ENCODE measurements at places on chromosomes 11 and 22.
A peak's percentile ranks its signal among the peaks of the same experiment; 100 is the strongest.

GRCh38 chr11:26095340-26095739, 236.6 kb upstream of the ANO3 start:
- no peak for DNase-seq

GRCh38 chr22:19361501-19362103, 69.9 kb downstream of the HIRA start:
- no peak for DNase-seq

- DNase-seq, result no peak
These were observed at the start of gene DESI1 for GRCh38 chr22:41620589-41621098. Gene DESI1, minus strand, starts transcription at chr22:41621043. Its CDS starts 204 bp downstream, at chr22:41620839.

- DNase-seq, result peak; percentile 25
These were observed 1.3 kb downstream of the LRP5 start for GRCh38 chr11:68313574-68314202.

DNA sequence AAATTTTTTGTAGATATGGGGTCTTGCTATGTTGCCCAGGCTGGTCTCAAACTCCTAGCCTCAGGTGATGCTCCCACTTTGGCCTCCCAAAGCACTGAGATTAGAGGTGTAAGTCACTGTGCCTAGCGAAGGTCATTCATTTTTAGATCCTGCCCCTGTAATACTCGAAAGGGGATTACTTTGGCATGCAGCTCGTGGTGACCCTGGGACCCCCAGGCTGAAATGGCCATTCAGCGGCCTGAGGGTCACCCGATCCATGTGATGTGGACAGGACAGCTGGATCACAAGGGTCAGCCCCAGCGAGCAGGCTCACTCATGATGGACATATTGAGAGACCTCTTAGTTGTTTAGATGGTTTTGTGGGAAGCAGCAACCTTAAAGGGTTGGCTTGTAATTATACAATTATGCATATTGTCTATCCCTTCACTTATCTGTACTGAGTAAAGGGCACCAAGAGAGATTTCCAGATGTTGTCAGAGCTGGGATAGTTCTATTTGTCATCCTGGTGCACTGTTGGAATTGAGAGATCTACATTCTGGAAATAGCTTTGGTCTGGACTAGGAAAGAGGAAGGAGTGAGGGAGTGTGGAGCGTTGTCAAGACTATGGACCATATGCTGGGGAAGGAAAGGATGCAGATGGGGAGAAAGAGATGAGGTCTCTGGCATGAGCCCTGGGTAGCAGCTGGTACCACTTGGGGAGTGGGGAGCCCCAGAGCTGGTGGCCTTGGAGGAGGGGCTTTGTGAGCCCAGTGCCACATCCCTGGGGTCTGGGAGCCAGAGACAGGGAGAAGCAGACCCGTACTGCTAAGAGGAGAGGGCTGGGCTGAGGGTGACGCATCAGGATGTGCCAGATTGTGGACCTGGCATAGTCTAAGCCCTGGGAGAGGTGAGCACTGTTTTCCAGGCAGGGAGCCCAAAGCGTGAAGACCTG, 15.5 kb downstream of the RHBDD3 start:
- no peak for DNase-seq

DNA sequence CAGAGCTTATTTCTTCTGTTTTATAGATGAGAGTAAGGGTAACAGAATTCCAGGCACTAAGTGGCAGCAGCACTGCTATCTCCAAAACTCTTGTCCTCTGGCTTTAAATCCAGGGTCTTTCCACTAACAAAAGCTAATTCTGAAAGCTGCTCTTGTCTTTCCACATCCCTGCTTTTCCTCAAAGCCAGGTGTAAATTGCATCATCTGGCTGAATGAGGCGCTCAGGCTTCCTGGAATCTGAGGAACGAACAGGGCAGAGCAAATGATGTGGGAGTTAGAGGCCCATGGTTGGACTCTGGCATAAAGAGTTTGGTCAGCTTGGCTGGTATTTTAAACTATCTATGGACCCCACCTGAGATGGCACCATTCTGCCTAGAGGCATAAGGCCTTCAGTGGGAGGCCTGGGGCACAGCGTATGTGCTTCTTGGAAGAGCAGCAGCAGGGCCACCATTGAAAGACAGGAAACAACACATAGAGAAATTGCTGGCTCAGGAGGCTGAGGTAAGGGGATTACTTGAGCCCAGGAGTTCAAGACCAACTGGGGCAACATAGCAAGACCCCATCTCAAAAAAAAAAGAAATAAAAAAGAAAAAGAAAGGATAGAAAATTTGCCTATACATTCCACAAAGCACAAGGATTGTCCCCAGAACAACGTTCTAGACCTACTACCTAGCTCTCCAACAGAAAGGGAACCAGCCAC, 1.9 kb downstream of the KCNJ5 start:
- DNase-seq, result no peak

DNA sequence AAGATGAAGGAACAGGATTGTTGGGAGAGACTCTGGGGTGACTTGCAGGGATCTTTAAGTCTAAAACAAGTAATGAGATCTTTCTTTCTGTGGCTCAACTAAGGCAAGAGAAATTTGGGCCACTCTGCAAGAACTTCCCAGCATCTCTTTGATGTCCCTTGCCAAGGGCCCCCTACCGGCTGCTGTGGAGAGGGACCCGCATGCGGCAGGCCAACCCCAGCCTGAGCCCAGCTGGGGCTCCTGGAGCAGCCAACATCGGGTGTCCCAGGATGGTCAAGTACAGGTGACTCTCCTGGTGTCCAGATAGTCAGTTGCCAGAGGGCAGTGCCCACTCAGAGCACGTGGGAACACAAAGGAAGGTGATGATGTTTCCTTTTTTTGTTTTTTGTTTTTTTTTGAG, 363.2 kb downstream of the TBC1D22A start:
- DNase-seq, result no peak

All from SHP77 (cell line).